ENCODE measurements at places on chromosomes 7 and 10. TPM values are rescaled to one million over a fixed set of nuclear protein-coding genes. Genes with fewer than 3 reads are reported as not detected.

VENTX gene
- 0.21 TPM for total RNA-seq

GRCh38 chr7:135950972-135951371, 26.2 kb downstream of the MTPN start:
- DNase-seq = no peak

ZNF804B gene
- not detected for total RNA-seq

- no peak for DNase-seq
Observed at GRCh38 chr7:64555046-64555445, 7.8 kb downstream of the ZNF680 start.

DNA sequence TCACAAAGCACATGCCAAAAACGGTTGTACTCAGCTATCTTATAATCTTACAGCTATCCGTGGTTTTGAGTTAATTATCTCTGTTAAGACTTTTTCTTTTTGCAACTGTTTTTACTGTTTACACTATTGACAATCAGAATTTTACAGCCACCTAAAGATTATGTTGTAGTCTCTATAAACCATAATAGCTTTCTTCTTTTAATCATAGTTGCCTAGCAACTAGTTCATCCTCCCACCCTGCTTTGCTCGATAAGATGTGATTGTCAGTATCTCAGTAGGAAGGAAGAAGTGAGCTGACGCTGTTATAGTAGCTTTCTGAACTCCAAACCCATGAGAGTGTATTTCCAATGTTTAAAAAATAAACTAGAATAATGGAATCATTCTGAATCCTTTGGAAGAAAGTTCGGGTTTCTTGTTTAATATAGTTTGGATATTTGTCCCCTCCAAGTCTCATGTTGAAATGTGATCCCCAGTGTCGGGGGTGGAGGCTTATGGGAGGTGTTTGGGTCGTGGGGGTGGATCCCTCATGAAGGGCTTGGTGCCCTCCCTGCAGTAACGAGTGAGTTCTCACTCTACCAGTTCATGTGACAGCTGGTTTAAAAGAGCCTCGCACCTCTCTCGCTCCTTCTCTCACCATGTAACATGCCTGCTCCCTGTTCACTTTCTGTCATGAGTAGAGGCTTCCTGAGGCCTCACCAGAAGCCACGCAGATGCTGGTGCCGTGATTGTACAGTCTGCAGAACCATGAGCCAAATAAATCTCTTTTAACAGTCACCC, 68.1 kb downstream of the SVOPL start:
- no peak for DNase-seq

DNA sequence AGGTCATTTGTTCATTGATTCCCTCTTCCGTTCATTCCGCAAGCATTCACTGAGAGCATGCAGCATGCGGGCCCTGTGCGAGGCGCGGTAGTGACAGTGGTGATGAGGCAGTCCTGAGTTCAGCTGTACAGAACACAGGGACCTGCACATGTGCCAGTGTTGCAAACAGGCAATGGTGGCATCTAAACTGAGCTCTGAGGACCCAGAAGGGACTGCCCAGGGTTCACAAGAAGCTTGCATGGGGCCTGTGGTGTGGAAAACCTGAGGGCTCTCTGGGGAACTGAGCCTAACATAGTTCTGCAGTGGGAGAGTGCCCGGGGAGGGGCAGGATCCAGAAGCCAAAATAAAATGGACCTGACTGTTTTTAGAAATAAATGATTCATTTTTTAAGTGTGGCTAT, 13.2 kb downstream of the ZNF488 start:
- peak; percentile 36 for DNase-seq
